ENCODE measurements at places on chromosomes 5 and 9. TPM values are rescaled to one million over a fixed set of nuclear protein-coding genes. Genes with fewer than 3 reads are reported as not detected.

DNA sequence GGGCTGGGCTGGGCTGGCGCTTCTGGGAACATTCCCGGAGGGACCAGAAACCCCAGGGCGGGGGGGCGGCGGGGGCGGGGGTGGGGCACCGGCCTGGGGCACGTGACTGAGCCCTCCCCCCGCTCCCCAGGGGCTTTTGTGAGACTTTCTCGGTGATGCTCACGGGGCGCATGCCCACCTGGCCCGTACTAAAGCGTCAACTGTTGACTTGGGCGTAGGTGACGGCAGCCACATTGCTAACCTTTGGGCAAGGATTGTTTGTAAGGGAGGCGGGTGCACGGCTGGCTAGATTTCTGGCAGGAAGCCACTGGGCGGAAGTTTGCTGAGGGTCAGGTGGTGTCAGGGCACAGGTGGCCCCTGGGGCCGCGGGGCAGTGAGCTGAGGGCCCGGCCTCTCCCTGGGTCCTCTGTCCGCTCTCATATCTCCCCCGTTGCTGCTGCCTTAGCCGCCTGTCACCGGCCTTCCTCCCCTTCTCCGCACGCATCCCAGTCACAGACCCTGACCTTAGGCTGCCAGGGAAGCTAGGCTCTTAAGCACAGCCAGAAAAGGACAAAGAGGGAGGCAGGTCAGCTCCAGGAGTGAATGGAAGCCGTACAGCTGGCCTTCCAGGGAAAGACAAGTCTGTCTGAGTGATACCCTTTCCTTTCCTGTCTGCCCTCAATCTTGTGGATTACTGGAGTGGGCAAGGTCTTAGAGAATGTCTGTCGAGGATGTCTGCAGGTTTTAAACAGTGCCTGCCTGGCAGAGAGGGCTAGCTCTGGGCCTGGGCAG, 812 bp downstream of the CACFD1 start:
- DNase-seq, result no peak

- DNase-seq, result no peak
These were observed 67.1 kb downstream of the LNPEP start for GRCh38 chr5:97002983-97003382.

Gene PKD2L2
- not detected for total RNA-seq

Gene QRFP
- not detected for total RNA-seq

DNA sequence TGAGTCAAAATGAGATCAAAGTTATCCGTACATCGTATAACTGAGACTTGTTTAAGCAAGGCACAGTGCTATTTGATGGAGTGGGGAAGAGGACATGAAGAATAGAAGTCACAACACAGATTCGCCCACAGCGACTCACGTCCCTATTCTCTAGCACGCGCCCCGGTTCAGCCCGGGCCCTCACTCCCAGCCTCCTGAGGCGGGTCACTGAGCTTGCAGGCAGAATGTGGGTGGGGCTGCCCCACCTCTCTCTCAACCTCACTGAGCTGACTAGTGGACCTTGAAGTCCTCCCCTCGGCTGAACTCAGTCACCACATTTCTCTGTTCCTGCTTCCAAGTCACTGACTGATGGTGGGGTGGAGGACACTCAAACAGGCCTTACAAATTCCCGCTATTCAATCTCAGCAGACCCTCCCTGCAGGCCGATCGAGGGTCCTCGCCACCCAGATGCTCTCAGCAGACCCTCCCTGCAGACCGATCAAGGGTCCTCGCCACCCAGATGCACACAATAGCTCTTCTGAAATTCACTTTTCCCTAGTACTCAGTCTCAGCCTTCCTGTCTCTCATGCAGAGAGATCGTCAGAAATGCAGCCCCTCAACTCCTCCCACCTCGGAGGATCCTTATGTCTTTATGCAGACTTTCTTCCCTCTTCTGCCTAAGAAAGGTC, 12.9 kb downstream of the GLDC start:
- no peak for DNase-seq

GRCh38 chr5:82351754-82352145, 73.6 kb upstream of the RPS23 start:
- DNase-seq, result no peak

Gene ZNF483
- 13.0 TPM for total RNA-seq

GRCh38 chr5:166540156-166540555, 1751.3 kb upstream of the WWC1 start:
- DNase-seq, result no peak

DNA sequence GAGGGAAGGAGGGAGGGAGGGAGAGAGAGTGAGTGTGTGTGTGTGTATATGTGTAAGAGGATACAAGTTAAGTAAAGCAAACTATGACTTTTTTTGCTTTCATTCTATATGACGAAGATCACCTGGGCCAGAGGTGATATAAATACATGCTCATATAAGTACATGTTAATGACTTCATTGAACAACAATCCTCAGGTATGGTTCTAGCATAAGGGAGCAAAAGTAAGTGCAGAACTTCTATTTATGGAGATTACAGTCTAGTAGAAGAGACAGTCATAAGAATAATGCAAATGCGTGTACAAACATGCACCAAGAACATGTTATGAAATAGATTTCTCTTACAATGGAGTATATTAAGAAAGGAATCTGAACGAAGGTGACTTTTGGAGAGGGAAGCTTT, 1804.0 kb downstream of the MAT2B start:
- no peak for DNase-seq

Gene TMEM245
- 74.6 TPM for total RNA-seq

GRCh38 chr5:159878988-159879471, 37.3 kb upstream of the ADRA1B start:
- DNase-seq, result peak; percentile 52

DNA sequence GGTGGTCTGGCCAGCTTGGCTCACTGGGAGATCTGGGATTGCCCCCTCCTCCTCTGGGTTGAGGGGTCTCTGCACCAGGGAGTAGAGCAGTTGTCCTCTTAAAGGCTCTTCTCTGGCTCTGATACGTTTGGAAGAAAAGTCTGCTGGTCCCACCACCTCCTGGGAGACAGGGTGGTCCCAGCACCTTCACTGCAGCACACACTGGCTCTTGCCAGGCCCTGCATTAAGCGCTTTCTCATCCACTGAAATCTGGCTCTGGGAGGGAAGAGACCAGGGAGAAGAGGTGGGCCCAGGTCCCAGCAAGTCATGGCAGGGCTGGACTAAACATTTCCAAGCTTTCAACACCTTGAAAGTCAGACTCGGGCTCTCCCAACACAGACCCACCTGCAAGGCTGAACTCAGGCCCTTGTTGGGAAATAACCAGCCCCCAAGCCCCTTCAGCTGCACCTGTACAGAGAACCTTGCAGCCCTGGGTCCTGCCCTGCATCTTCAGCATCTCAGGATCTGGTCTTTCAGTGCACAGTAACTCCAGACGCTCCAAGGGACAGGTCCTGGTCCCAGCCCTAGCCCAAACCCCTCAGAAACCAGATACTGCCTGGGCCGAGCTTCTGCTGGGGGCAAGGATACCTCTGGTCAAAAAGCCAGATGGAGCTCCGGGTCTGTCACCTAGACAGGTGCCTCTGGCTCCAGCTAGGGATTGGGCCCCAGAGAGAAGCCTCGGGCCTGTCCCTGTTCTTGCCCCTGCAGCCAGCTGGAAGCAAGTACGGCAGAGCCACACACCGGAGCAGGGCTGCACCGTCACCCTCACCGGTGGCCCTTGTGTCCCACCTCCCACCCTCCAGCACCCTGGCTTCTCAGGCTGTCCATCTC, 134.5 kb downstream of the DAB2IP start:
- DNase-seq, result no peak

GRCh38 chr9:37998881-37999587, 70.0 kb downstream of the SHB start:
- no peak for DNase-seq

Gene ARID3C
- total RNA-seq, result not detected

GRCh38 chr9:69658987-69659675, 13.0 kb downstream of the APBA1 start:
- DNase-seq, result no peak

GRCh38 chr9:33102551-33103210, 26.2 kb upstream of the SMU1 start:
- DNase-seq, result no peak

GRCh38 chr5:179488975-179489374, 61.4 kb upstream of the RUFY1 start:
- no peak for DNase-seq

DNA sequence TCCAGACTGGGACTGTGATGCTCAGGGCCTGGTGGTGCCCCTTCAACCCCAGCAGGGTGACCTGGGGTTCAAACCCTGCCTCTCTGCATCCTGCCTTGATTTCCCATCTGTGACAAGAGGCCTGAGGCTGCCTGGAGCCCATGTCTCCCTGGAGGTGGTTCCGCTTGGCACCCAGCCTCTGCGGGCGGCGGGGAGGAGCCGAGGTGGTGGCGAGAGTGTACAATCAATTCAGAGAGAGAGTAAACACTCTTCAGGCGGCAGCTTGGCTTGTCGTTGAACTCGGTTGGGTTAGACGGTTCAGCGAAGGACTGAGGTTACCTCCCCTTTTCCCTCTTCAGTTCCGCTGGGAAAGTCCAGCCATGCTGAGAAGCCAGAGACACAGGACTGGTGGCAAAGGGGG, 39.3 kb downstream of the NTNG2 start:
- DNase-seq, result no peak

- DNase-seq, result no peak
These were observed 67.0 kb upstream of the SPOCK1 start for GRCh38 chr5:137566118-137566541.

DNA sequence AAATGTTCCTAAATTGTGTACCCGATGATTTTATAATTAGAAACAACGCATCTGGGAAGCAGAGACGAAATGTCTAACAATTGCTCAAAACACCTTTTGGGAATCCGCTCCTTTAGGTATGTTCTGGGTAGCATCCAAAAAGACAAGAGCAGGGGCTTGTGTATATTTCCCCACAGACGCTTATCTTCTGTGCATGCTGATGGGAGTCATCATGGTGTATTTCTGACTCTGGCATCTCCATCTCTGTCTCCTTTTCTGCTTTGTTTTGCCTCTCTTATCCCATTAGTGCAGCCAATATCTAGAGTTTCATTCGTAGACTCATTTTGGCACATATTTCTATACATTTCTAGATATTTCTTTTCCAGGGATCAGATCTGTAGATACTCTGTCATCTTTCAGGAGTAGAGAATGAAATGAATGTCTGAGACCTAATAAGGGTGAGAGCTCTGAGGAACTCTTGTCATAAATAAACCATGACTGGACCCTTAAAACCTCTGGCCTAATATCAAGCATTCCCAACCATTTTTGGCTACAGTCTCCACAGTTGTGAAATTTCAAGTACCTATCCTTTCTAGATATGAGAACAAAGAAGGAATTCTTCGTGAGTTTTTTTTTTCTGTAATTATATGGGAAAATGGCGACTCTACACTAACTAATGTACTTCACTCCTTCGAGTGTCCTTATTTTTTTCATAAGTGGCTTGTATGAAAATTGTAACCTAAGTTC, 508.2 kb downstream of the ACTL7B start:
- DNase-seq, result no peak

GRCh38 chr9:81543695-81544094, 145.7 kb downstream of the TLE1 start:
- DNase-seq, result no peak

- no peak for DNase-seq
These were observed 49.2 kb downstream of the ROR2 start for GRCh38 chr9:91900797-91901177.

GRCh38 chr5:3339798-3340115, 255.9 kb upstream of the IRX1 start:
- no peak for DNase-seq

GRCh38 chr5:177434437-177434836, 8.0 kb downstream of the GRK6 start:
- DNase-seq, result no peak

DNA sequence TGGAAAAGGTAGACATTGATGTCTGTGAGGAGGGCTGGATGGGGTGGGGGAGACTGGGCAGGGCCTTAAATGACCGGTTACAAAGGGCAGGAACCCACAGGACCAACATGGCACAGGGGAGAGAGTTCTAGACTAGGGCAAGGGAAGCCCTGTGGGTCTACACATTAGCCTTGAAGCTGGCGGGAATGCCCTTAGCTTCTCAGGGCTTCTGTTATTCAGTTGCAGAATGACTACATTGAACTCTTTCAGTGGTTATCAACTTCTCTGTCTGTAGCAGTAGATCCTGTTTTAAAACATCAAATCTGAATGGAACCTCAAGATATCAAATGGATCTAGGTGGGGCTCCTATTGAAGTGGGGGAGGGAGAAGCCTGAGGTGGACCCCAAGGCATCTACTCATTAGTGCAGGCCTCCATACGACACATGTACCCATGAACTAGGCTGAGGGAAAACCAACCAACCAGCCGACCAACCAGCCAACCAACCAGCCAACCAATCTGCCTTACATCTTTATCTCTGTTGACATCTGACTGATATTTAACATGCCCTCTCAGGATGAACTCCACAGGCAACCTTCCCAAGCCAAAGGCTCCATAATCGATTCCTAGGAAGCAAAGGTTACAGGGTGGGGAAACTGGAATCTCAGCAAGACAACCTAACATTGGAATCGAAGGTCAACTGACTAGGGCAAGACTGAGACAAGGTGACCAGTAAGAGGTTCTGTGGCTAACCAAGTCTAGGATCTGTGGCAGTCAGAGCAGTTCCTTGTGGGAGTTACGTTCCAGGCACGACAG, 48.3 kb downstream of the DAP start:
- DNase-seq, result no peak

DNA sequence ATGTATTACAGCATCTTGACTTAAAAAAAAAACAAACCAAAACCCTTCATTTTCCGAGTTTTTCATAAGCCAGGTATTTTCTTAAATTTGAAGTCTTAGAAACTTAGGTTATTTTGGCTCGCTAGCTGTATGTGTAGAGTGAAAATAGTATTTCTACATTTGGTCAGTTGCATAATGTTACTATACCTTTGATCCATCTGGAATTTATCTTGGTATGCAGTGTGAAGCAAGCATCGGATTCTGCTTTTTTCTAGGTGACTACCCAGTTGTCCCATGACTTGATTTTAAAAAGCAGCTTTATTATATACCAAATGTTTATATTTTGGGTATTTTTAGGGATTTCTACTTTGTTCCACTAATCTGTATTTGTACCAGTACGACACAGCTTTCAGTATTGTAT, 27.7 kb downstream of the UBAP1 start:
- DNase-seq, result no peak

- no peak for DNase-seq
These were observed 59.8 kb upstream of the TBC1D9B start for GRCh38 chr5:179967489-179967888.

DNA sequence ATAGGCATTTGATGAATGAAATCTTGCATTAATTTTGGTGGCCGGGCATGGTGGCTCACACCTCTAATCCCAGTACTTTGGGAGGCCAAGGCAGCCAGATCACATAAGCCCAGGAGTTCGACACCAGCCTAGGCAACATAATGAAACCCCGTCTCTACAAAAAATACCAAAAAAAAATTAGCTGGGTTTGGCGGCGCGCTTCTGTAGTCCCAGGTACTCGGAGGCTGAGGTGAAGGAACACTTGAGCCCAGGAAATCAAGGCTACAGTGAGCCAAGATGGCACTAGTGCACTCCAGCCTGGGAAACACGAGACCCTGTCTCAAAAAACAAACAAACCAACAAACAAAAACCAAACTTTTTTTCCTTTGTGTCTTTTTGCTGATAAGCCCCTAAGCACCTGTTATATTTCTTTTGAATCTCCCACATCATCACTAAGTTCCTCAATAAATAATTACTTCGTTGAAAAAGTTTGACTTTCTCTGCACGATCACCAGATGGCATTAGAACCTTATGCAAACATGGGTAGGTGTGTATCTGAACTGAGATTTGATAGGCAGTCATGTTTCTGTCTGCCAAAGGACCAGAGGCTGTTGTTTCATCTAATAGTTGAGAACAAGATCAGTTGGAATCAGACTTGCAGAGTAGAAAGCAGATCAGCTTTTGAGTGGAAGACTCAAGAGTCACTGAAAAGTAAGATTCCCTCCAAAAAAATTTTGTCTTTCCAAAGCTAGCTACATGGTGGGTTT, 5.5 kb upstream of the MATR3 start:
- no peak for DNase-seq

Gene TRAF1
- total RNA-seq, result 7.7 TPM

GRCh38 chr9:126500600-126501382, 112.9 kb upstream of the LMX1B start:
- DNase-seq, result peak; percentile 90

Data from mesothelial cell of epicardium (in vitro differentiated cells).